AG04449 (cell line): ENCODE measurements at places on chromosomes 1 and 21.

GRCh38 chr1:30719406-30720270, 3.7 kb downstream of the MATN1 start:
- no peak for DNase-seq

DNA sequence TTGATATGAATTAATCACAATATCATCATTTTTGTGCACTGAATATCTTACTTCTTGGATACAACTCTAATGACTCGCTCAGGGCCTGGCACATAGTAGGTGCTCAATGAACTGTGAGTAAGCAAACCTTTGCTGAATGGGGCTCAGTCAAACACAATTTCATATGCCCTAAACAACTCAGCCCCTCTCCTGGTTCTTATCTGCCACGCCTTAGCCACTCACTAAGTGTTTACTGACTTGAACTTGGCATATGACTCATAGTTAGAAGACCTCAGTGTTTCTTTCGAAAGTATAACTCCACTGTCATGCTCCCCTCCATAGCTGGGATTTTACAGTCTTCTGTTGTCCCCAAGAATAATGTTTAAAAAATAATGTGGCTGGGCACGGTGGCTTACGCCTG, 4.8 kb upstream of the IFNLR1 start:
- no peak for DNase-seq

GRCh38 chr1:197137322-197137721, 9.1 kb downstream of the ASPM start:
- no peak for DNase-seq

DNA sequence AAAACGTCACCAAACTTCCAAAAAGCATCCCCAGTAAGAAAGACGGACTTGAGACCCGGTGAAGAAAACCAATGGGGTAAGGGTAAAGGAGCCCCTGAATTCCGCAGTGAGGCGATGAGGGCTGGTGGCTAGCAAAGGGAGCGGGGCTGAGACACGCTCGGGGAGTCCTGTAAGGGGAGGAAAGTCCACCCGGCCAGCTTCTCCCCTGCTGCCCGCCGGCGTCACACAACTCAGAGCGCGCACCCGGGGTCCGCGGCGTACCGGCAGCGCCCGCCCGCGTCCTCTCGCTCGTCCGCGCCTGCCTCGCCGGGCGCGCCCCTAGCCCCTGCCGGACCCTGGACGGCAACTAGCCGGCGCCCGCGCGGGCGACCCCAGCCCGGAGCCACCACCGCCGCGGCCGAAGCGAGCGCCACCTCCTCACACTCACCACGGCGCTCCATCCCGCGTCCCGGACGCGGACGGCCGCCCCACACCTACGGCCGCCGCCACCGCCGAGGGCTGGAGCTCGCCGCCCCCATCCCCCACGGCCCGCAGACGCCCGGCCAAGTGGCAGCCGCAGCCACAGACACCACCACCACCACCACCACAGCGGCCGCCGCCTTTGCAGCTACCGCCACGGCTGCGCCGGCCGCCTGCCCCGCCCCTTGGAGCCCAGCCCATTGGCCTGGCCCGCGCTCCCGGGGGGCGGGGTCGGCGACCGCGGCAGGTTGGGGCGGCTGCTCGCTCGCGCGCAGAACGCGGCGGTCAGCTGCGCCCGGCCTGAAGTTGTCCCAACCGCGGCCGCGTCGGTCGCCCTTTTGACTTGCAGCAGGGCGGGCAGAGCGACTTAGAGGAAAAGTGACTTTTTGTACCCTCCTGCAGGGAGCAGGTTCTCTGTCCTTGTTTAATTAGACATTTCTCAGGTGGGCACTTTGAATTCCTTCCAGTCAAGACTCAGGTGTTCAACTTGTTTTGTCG, 10.0 kb upstream of the ARHGAP29 start:
- no peak for DNase-seq

- DNase-seq: no peak
These were observed 22.1 kb downstream of the ARHGEF10L start for GRCh38 chr1:17561561-17561985.

- DNase-seq: no peak
These were observed 11.6 kb downstream of the PEF1 start for GRCh38 chr1:31633117-31633516.

DNA sequence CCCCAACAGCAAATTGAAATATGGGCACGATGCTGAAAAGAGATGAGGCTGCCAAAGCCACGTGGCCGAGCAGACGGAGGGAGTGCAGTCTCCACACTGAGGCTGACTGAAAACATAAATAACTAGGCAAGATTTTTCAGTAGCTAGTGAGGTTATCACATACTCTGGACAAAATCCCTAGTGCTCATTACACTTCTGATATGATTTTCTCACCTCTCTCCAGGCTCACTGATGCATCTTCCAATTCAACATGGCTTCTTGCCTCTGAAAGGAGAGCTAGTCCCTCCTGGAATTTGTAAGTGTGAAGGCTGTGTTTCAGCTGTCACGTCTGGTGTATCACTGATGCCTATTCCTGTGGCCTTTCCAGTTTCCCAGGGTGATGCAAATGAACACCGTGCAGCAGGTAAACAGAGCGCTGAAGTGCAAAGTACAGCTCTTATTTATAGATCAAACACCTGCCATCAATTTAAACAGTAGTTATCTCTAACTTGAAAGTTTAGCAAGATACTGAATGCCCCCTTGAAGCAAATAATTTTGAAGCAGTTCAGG, 656.1 kb downstream of the KIF26B start:
- no peak for DNase-seq

DNA sequence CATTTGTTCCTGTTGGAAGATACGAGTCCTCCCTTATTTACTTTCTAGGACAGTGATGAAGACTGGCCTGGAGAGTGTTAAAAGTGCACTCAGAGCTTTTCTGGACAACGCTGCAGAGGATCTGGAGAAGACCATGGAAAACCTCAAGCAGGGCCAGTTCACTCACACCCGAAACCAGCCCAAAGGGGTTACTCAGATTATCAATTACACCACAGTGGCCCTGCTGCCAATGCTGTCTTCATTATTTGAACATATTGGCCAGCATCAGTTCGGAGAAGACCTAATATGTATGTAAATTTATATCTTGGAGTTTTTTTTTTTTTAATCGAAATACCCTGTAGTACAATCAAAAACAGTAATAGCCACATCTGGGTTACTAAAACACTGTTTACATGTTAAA, 190.5 kb downstream of the ZP4 start:
- DNase-seq: no peak
